ENCODE measurements at places on chromosomes 5 and 9.
A peak's percentile ranks its signal among the peaks of the same experiment; 100 is the strongest.

GRCh38 chr9:14608540-14608939 is 84.7 kb downstream of the ZDHHC21 start:
- no peak for DNase-seq

DNA sequence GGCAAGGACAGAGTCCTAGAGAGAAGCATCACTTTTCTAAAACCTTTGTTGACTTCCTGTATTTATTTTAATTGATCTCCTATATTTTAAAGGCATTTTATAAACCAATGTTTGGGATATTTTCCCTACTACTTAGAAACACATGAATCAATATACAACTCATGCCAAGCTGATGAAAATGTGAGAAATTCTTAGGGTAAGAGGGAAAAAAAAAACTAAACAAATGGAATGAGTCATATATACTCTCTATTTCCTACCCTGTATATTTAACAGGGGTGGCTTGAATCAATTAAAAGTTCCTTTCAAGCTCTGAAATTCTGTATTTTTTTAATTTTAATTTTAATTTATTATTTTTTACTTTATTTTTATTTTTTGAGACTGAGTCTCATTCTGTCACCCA is 19.6 kb downstream of the BAAT start:
- no peak for DNase-seq

DNA sequence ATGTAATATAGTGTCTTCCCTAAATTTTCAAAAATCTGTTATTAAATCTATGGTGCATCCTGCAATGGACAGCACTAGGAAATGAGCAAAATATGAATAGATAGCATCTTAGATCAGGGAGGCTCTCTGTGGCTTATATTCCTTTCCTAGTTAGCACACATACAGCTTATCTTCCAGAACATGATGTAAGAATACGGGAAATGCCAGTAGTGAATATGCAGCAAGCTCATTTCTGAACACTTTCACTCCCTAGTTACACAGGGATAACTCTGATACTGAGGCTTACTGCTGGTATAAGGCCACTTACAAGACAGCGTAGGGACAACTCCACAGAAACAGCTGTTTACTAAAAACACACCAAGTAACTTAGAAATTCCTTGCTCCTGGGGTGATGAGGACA is 297.3 kb upstream of the SMARCA2 start:
- DNase-seq, result no peak

DNA sequence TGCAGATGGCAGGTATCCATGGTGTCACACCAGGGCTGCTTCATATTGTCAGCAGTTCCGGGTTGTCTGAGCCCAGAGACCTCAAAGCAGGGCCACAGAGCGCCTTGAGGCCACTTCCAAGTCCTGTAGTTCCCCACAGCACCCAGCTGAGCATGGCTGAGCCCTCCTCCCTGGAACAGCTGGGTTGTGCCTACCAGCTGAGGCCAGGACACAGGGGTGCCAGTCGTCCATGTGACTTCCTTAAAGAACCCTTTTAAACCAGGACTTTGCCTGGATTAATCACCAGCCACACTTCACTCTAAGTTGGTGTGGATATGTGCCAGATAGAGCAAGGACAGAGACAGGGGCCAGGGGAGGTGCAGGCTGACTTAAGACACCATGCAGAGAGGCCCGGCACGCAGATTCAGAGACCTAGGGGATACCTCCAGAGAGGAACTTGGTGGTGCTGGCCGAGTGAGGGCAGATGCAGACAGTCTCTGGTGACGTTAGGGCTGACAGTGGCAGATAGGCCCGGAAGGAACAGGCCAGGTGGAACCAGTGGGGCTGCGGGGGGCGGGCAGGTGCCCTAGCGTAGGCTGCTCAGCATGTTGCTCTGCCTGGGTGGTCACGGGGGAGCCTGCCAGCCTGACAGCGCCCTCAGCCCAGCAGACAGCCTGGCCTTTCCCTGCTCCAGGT is 142.7 kb downstream of the CACNA1B start:
- no peak for DNase-seq

DNA sequence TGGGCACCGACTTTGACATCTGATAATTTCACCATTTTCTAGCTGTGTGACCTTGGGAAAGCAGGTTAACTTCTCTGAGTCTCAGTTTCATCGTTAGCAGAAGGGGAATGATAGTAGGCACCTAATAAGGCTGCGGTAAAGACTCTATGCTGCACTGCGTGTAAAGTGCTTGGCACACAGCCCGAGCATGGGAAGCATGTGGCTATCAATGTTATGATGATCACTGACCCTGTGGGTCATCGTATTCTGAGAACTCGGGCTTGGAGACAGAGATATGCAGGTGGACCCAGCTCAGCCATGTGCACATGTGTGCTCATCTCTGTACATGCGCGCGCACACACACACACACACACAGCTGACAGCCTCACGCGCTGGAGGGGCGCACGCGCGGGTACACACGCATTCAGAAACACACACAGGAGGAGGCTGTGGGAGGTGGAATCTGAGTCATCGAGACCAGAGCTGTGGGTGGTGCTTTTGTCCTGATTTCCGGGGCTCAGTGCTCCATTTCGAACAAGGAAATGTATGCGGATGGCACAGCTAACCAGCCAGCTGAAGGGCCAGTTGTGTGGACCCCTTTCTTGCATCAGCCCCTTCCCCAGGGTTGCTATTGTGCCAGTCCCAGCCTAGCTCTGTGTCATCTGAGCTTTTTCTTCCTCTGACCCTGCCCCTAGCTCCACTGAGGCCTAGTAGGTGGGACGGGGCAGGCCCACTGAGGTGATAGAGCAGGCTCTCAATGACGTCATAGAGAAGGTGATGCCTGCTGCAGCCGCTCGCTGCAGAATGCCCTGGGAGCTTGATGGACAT is 11.1 kb upstream of the ARAP3 start:
- peak; percentile 70 for DNase-seq

DNA sequence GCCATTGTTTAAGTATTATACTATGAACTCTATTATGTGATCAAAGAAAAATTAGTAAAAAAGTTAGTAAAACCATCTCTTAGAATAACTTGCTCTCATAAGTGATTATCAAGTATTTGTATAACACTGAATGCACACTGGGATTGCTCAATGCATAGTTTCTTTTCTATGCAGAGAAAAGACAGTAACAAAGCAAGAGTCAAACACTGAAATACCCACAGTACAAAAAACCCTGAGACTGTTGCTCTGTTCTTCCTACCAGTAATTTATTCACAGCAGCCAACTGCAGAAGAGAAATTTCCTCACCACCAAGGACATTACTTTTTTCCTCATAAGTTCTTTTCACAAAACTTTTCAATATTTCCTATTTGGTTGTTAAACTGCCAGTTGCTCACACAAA is 634.4 kb downstream of the DTWD2 start:
- no peak for DNase-seq

- no peak for DNase-seq
Measured at GRCh38 chr5:177526191-177526590, 9.4 kb upstream of the DDX41 start.

DNA sequence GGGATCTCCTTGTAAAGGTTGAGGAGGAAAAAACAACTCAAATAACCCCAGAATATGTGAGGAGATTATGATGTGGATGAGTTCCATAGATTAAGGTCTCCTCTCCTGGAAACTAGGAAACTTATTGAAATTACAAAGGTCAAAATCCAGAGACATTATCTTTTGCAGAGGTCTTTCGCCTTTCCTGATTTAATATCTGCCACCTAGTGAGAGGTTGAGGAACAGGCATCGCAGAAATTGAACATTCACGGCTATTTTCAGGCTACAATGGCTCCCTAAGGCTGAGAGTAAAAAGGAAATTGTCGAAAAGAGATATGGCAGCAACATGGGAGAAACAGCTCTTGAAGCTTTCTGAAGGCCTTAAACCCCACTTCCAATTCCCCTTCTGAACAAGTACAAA is 127.5 kb upstream of the PLCXD3 start:
- DNase-seq, result no peak

- DNase-seq, result no peak
Measured at GRCh38 chr9:35027860-35028259, 38.3 kb downstream of the DNAJB5 start.

- peak; percentile 79 for DNase-seq
Measured at GRCh38 chr9:137034709-137035506, 3.0 kb upstream of the FUT7 start.

DNA sequence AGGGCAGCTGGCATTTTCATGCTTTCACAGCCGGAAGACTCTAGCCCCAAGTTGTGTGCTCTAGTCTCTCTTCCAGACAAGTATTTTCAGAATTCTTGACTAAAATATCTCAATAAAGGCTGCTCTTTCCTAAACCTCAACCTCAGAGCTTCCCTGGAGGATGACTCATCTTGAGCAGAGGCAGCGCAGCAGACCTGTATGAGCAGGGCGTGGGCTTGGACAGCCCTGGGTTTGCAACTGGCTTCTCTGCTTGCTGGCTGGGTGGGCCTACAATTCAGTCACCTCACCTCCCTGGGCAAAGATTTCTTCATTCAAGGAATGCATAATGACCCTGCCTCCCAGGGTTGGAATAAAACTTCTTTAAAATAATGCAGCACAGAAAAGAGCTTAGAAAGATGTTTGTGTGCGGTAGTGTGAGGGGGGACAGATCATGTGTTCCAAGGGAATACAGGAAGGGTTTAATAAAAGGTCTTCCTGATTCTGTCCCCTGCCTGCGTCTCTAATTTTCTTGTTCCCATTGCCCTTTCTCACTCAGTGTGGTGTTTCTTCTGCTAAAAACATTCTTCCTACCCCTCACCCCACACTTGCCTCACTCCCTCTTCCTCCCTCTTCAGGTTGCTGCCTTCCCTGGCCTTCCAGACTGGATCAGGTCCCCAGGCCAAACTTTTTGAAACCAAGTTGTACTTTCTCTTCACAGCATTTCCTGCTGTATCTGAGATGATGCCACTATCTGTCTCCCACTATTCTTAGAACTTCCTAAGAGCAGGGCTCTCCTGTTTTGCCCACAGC is 39.4 kb upstream of the MAP1B start:
- no peak for DNase-seq

- DNase-seq, result no peak
Measured at GRCh38 chr5:83522446-83522845, 50.9 kb downstream of the VCAN start.

DNA sequence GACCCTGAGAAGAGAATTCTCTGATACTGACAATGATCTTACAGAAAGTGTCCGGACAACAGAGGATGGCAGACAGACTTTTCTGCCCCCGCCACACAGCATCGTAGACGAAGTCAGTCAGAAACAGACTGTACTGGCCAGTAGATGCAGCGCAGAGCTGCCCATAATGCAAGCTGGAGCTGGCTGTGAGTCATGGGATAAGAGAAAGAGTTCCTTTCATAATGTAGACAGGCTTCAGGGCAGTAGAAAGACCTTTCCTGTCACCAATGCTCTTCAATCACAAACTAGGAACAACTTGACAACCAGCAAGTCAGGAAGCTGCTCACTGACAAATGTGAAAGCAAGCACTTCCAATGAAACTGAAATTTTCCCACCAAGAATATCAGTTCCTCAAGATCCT is 5.1 kb downstream of the SPATA31D1 start:
- no peak for DNase-seq

DNA sequence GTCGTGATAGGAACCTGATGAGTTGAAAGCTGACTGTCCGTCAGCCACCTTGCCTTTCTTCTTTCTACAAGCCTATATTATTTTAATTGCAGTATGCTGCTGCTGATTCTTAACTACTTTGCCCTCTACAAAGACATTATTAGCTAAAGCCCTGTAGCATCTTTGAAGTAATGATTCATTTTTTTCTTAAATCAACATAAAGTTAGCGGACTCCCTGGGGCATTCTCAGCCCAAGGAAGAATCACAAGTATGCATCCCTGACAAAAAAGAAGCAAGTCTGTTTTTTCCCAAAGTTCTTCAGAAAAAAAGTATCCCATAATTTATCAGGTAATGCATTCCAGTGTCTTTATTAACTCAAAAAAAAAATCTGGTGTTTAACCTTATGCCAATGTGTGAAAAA is 69.5 kb upstream of the TAS2R1 start:
- no peak for DNase-seq

DNA sequence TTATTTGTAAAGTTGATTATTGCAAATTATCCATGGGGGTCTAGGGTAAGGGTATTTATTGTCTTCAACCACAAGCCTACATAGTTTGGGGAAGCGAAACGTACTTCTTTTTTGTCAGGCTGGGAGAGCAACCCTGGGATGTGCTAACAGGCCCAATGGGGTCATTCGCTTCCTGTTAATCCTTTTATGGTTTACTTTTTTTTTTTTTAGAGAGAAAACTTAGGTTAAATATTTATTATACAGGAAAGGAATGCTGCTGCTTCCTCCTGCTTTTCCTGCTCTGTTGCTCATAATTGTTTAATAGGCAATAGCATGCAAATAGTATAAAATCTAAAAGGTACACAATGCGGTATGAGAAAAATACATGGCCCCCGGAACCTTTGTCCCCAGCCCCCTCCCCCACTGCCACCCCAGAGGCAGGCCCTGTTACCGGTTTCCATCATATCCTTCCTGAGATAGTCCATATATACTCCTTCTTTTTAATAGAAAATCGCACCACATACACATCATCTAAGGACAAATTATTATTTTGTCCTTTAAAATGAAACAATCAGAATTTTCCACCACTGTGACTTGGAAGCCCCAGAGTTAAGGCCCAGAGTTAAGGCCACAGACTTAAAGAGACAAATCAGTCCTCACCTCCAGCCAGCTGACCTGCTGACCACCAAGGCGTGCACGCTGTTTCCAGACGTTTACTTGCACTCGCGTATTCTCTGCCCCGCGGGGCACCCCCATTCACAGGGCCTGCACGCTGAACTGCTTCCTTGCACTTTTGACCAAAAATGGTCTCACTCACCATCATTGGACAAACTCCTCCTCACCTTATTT is 83.9 kb downstream of the NDFIP1 start:
- DNase-seq, result no peak

DNA sequence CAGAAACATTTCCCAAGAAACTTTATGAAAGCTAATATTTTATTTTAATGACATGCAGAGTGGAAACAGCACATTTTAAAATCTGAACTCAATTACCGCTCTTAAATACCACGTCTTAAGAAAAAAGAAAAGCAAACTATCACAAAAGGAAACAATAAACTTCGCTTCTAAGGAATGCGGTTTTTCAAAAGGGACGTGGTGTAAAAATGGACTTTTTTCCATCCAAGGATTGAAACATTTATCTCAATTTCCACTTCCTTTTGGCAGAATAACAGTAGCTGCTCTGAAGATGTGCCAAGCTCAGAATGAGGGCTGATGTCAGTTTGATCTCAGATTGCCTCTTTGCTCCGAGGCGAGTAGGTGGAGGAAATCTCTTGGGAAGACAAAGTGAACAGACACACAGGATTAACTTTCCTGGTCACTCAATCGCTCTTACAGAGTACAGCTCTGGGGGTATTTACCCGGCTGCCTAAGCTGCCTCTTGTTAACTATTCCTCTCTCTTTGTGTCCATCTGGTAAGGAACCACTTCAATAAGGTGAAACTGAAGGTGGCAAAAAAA is 158.5 kb downstream of the TRPM6 start:
- DNase-seq, result no peak

DNA sequence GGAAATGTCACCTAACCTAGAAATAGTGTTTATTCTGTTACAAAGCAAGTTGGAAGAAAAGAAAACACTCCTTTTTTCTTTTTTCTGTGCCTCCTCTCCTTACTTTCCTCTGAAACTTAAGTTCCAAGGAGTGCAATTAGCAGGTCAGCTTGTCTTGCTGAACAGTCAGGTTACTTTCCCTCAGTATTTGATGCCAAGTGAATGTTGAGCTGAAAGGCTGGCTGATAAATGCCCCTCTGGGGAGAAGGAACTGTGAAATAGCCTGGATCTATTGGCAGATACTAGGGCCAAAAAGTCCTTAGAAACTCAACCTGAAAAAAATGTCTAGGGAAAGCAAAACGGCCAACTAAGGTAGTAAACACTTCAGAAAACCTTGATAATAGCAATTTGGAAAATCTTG is 43.6 kb downstream of the GRIA1 start:
- DNase-seq, result no peak

Measured in CD4-positive, CD25-positive, alpha-beta regulatory T cell (primary cell).